ENCODE measurements at places on chromosomes 2 and 18.

GRCh38 chr2:196406-196805 lies 67.4 kb downstream of the SH3YL1 start:
- DNase-seq = no peak

DNA sequence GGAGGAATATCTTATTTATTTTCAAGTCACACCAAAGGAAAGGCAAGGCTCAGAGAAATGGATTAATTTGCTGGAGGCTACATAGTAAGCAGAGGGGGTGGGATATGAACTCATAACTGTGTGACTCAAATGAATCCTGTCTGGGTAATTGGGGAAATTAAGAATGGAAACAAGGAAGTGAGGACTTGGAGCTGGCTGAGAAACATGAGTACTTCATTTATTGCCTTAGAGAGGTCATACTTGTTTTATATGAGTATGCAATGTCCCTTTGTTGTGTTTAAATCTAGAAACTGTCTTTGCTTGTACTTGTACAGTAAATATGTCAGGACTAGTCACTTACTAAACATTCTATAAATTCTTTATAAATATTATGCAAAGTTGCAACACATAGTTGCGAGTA lies 2166.7 kb upstream of the PIK3C3 start:
- no peak for DNase-seq

- DNase-seq = no peak
These were observed 304.7 kb upstream of the TMEFF2 start for GRCh38 chr2:192499476-192499875.

GRCh38 chr18:29749704-29750103 lies 1292.8 kb downstream of the DSC3 start:
- no peak for DNase-seq

DNA sequence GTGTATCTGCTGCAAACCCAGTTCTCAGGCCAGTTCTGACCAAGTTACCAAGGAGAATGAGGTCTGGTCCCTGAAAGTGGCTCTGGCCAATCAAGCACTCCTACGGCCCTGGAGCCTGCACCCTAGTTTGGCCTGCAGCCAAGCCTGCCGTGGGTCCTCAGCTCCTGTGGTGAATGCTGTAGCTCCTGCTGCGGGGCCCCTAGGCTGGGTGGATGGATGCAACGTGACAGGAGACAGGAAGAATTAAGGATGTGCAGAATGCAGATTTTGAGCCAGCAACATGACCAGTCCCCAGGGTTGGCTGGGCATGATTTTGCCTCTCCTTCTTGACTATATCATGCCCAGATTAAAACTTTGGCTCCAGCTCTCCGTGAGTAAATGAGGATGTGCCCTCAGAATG lies 97.2 kb downstream of the SMAD7 start:
- DNase-seq = no peak

DNA sequence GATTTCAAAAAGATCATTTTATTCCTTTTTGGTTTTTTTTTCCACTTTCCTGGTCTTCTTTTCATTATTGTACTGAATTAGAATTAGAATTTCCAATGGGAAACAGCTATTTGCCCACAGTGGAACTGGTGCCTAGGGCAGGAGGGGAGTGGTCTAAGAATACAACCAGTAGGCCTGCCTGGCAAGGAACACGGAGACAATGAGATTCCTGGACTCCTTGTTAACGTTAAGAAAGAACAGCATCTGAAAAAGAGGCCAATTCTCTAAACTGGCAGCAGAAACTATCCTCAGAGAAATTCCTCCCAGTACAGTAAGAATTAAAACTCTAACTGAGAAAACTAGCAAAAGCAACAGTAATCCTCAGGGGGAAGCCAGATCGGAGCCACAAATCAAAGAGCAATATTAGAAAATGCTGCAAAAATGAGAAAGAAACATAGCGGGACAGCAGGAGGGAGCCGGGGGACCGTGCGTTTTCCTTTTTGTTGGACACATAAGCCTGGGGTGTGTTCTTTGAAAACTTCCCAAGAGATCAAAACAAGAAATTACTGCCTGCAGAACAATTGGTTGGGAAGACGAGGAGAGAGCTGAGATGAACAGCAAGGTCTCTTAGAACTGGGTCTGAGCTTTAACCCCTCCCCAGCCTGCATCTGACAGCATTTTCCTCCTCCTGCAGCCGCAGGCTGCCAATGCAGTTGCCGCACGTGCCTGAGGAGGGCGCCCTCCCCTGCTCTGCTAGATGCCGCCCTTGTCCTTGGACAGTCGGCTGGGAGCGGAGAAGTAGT lies 776.0 kb downstream of the TSN start:
- DNase-seq = peak; percentile 80

DNA sequence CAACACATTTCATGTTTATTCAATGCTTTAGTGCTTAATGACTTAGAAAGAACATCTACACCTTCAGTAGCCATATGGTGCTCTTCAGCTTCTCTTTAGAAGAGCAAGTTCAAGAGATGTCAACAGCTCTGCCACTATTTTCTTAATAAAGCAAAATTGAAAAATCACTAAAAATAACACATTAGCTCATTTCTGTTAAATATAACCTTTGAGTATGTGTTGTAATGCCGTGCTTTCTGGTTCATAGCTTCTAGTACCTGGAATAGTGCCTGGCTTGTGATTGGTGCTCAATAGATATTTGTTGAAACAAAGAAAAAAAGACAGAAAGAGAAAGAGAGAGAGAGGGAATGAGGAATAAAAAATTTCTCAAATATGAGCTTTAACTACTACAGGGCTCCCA lies 349.8 kb upstream of the SPRED2 start:
- DNase-seq = no peak

- no peak for DNase-seq
These were observed 31.4 kb downstream of the TIMM21 start for GRCh38 chr18:74179623-74180199.

GRCh38 chr2:46850742-46851141 lies 64.9 kb downstream of the MCFD2 start:
- DNase-seq = no peak

GRCh38 chr2:196924051-196924450 lies 2.5 kb downstream of the PGAP1 start:
- no peak for DNase-seq

GRCh38 chr2:18378020-18378653 lies 182.3 kb downstream of the RDH14 start:
- DNase-seq = peak; percentile 60

GRCh38 chr2:157256626-157257025 lies 879 bp upstream of the GALNT5 start:
- DNase-seq = no peak

DNA sequence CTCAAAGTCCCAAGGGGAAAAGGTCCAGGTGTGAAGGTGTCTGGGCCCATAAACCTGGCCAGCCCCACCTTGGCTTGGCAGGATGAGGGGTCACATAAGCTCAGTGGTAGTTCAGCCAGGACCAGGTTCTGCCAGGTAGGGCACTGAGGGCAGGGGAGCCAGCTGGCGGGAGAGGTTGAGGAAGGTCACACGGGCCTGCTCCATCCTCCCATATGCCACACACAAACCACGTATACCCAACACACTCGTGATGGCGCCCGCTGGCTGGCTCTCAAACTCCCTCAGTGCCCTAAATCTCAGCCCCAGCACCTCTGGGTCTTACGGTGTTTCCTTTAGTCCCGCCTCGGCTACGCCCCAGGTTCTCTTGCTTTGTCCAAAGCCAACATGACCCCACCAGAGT lies 160.5 kb downstream of the ZFP36L2 start:
- no peak for DNase-seq

- DNase-seq = no peak
These were observed 6.0 kb downstream of the DNER start for GRCh38 chr2:229708335-229708734.

GRCh38 chr2:159942146-159942545 lies 120.3 kb downstream of the PLA2R1 start:
- DNase-seq = no peak

- no peak for DNase-seq
These were observed 69.5 kb downstream of the ANTXR1 start for GRCh38 chr2:69082430-69082997.

DNA sequence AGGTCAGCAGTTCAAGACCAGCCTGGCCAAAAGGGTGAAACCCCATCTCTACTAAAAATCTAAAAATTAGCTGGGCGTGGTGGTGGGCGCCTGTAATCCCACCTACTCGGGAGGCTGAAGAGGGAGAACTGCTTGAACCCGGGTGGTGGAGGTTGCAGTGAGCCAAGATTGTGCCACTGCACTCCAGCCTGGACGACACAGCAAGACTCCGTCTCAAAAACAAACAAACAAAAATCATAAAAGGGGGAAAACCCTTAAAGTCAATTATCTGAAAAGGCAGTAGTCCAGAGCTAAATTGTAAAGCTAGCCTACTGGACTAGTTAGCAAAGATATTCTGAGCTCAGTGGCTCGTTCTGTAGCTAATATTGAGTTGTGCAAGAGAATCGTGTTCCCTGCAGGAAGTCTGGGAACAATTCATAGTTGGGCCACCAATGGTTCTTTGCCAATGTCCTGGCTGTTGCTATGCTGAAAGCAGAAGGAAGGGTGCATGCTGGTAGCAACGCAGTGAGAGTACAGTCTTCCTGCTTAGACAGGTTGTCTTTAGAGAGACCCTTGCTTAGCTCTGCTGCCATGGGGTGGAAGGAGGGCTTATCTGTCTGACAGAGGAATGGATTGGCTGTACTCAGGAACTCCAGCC lies 4.3 kb downstream of the TGOLN2 start:
- DNase-seq = no peak

DNA sequence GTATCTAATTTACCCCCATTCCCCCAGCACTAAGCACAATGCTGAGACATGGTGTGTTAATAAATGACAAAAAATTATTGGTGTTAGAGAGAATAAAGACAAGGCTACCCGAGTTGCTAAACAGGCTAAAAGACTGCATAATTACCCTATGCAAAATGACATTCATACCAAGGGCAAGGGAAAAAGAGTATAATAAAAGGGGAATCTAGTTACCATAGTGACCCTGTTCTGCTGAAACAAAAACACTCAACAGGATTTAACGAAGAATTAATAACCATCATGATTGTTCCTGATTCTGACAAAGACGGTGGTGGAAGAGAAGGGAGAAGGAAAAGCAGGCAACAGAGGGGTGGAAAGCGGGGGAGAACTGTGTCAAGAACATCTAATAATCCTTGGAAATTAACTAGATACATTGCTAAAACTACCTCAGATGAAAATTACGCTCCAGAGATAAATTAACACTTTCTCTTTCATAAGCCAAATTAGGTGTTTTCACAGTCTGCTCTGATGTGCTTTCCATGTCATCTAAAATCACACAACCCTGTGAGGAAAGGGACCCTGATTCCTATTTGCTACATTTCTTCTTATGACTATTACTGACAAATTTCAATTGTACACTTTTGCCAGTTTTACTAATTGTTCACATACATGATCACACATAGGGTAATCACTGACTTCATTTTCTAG lies 25.5 kb downstream of the TTR start:
- DNase-seq = no peak

- DNase-seq = no peak
These were observed 164.0 kb upstream of the MYO3B start for GRCh38 chr2:170013802-170014551.

GRCh38 chr2:182554950-182555349 lies 128.1 kb upstream of the PDE1A start:
- DNase-seq = no peak

- no peak for DNase-seq
These were observed 108.6 kb upstream of the RNF152 start for GRCh38 chr18:62001396-62001795.

DNA sequence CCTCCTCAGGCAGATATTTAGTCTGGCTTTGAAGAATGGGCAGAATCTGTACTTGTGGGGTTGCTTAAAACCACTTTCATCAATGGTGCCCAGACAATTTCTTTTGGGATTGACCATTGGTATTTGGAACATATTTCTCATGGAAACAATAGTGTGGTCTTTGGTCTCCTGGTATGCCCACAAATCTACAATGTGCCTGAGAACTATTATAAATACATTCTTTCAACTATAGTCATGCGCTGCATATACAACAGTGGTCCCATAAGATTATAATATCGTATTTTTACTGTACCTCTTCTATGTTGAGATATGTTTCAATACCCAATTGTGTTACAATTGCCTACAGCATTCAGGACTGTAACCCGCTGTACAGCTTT lies 34.8 kb upstream of the PPP4R1 start:
- DNase-seq = no peak

DNA sequence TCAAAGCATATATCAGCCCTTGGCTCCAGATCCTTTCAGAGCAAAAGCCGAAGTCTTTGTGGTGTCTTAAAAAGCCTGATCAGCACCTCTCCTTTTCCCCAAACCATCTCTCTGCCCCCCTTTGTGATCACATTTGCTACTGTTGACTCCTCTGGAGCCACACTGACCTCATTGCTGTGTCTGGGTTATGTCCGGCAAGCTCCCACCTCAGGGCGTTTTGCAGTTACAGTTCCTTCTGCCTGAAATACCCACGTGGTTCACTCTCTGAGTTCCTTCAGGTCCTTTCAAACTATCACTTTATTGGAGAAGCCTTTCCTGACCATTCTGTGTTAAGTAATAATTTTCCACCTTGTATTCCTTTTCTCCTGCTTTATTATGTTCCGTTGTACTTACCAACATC lies 11.8 kb downstream of the C2orf69 start:
- DNase-seq = no peak

GRCh38 chr2:222433332-222434173 lies 9.2 kb downstream of the SGPP2 start:
- DNase-seq = peak; percentile 46

DNA sequence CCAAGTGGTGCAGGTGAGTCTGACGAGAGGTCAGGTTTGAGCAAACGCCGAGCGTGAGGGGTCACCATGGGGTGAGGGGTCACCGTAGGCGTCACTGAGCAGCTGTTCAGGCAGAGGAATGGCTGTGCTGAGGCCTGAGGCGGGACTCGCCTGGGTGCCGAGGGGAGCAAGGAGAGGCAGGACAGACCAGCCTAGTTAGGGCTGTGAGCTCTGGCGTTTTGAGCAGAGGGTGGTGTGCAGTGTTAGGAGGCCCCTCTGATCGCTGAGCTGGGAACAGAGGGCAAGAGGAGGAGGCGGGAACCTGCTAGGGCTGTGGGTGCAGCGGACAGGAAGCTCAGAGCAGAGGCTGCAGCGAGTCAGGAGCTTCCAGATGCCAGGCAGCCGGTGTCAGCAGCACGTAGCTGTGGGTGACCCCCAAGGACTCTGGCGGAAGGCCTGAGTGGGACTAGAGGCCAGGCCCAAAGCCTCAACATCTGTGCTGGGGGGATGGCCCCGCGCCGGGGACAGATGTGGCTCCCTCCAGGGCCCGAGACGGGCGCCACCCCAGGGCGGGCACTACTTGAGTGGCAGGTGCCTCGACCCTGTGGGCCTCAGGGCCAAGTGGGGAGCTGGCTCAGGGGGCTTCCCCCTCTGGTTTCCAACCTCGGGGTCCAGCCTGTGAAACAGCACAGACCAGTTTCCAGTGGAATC lies 55.7 kb downstream of the KCNG2 start:
- no peak for DNase-seq

DNA sequence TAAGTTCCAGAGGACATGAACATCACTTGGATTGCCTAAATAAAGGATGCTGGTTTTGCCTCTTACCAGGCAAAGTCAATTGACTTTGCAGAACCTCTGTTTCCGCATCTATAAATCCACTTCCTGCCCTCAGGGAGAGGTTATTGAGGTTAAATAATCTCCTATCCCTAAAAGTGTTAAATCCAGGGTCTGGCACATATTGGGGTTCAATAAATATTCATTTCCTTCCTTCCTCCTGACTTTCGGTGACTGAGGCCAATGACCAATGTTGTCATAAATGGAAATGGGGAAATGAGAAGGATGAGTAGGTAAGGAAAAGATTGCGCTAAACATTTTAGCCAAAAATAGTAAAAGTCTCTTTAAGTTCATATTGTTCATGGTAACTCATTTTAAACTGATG lies 16.0 kb downstream of the BCL2 start:
- DNase-seq = no peak

Data from iPS-NIHi11 (cell line).